ENCODE measurements at places on chromosomes 2 and 18.

DNA sequence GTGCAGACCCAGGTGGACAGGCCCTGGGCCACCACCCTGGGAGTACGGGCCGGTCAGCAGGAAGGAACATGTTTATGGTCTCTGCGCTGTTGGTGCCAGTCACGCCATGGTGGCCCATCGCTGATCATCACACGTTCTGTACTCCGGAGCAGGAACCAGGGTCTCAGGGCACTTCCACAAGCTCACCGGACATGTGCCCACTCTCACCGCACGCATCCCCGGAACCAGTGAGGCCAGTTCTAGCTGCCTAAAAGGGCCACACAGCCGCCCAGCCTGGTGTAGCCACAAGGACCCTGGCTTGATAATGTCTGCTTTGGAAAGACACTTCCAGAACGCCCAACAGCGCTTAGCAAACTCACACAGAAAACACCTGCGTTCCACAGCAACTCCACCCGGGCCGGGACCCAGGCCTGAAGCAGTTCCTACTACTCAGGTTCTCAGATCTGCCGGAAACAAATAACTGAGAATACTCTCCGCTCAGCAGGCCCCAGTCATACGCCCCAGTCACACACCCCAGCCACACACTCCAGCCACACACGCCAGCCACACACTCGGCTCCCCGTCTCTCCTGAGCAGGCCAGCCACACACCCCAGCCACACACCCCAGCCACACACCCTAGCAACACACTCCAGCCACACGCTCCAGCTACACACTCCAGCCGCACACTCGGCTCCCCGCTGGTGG, 123.3 kb downstream of the HDAC4 start:
- DNase-seq, result no peak

DNA sequence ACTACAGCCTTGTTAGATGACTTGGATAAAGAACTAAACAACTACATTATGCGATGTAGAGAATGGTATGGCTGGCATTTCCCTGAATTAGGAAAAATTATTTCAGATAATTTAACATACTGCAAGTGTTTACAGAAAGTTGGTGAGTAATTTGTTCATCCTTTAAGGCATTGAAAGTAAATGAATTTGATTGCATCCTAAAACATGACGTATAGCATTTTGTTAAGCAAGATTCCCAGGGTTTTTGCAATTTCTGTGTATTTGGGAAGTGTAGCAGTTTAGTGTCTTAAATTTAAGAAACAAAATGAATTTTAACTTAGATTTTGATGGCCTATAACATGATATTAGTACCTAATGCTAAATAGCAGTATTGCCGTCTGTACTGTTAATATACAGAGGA, 24.8 kb downstream of the NOP58 start:
- no peak for DNase-seq

GRCh38 chr2:7094231-7094741, 177.1 kb downstream of the RNF144A start:
- DNase-seq, result no peak

DNA sequence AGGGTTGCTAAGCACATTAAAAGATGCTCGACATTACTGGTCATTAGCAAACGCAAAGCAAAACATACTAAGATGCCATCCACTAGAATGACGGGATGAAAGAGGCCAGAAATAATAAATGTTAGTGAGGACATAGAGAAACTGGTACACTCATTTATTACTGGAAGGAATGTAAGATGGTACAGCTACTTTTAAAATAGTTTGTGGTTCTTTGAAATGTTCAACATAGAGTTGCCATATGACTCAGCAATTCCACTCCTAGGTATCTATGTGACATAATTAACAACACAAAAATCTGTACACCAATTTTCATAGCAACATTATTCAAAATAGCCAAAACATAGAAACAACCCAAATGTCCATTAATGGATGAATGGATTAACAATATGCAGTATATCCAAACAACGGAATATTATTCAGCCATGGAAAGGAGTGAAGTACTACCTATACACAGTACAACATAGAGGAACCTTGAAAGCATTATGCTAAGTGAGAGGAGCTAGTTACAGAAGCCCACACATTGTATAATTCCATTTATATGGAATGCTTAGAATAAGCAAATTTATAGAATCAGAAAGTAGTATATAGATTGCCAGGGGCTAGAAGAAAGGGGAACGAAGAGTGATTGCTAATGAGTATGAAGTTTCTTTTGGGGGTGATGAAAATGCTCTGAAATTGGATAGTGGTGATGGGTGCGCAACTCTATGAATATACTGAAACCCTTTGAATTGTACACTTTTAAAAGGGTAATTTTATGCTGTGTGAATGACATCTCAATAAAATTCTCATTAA, 61.9 kb upstream of the IL1R1 start:
- DNase-seq, result no peak

GRCh38 chr2:134314202-134314601, 60.3 kb downstream of the MGAT5 start:
- DNase-seq, result no peak

DNA sequence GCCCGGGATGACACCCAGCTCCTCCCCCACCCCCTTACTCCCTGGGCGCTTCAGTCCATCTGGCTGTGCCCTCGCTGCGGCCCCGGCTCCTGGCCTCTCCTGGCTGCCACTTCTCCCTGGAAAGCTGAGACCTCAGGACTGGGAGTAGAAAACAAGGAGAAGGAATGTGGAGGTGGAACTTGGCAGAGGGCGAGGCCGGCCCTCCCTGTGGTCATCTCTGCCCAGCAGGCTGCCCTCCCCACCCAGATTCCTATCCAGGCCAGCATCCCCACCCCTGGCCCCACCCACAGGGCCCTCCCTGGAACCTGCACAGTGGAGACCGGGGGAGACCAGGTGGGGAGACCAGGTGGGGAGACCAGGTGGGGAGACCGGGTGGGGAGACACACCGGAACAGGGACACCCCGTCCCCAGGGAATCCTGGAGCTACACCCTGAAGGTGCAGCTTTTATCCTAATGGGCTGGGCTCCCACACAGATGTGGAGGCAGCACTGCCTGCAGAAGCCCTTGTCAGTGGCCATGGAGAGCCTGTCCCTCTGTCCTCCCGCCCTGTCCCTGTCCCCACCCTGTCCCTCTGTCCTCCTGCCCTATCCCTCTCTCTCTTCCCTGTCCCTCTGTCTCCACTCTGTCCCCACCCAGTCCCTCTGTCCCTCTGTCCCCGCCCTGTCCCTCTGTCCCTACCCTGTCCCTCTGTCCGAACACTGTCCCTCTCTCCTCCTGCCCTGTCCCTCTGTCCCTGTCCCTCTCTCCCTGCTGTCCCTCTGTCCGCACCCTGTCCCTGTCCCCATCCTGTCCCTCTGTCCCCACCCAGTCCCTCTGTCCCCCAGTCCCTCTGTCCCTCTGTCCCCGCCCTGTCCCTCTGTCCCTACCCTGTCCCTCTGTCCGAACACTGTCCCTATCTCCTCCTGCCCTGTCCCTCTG, 157.1 kb downstream of the PXDN start:
- DNase-seq, result no peak

- no peak for DNase-seq
These were observed 255.8 kb downstream of the ERBB4 start for GRCh38 chr2:212282671-212283261.

DNA sequence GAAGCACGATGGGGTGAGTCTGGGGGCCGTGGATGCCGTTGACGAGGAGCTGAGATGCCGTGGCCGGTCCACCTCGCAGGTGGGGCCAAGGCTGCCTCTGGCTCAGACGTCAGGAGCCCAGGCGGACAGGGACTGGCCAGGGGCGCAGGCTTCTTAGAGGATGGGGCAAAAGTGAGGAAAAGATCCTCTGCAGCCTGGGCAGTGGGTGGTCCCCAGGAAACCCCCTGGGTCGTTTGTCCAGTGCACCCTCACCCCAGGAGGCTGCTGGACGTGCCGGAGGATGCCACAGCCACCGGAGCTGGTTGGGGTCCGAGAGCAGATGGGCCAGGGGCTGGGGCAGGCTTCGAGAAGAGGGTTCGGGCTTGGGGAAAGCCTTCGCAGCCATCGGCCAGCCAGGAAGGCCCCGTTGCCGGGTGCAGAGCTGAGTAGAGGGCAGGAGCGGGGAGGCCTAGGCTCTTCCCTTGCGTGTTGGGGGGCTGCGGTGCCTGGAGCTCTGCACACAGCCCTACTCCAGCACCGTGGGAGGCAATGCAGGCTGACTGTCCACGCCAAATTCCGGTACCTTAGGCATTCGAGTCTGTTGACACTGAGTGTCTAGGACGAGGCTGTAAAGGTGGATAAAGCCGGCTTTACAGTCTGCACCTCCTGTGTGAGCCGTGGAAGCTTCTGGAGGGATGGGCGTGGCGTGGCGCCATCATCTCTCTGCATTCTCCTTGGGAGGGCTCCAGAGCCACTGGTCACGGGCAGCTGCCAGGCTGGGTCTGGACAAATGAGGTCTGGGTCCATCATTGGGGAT, 18.8 kb downstream of the GPC1 start:
- DNase-seq, result no peak

DNA sequence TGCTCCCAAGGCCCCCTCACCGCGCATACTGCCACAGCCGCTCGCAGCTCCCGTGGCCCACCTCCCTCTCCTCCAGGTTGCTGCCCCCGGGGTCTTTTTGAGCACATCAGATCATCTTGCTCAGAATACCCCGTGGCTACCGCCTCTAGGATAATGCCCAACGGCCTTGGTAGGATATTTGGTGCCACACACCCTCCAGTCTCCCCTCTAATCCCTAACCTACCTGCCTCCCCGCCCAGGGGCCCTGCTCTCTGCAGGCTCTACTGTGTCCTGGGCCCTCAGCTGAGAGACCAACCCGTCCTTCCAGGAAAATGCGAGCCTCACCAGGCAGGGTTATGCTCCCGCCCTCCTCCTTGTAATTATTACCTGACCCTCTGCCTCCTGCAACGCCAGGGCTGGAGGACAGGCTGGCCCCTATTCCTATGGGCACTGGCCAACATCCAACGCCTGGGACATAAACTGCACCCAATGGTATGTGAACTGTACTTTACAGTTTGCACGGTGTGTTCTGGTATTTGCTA, 1.5 kb upstream of the MTCL1 start:
- DNase-seq, result no peak

DNA sequence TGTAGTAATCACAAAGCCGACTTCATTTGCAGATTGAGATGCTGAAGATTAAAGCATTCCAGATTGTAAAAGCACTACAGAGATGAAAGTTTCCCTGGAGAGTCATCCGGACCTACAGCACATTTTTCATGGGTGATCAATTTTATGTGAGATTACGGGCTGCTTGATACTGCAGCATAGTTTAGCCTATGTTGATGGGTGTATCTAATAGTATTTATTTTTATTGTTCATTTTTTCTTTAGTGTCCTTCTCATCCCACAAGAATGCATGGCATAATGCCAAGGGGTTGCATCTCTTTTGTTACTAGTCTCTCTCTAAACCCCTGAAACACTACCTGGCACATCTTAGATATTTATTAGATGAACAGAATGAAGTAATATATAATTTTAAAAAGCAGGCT, 240.4 kb downstream of the MBD2 start:
- DNase-seq, result no peak

GRCh38 chr2:149223472-149224095, 106.8 kb upstream of the LYPD6 start:
- DNase-seq, result no peak

Measured in MM.1S (cell line).